ENCODE measurements at places on chromosomes 1 and 21.

DNA sequence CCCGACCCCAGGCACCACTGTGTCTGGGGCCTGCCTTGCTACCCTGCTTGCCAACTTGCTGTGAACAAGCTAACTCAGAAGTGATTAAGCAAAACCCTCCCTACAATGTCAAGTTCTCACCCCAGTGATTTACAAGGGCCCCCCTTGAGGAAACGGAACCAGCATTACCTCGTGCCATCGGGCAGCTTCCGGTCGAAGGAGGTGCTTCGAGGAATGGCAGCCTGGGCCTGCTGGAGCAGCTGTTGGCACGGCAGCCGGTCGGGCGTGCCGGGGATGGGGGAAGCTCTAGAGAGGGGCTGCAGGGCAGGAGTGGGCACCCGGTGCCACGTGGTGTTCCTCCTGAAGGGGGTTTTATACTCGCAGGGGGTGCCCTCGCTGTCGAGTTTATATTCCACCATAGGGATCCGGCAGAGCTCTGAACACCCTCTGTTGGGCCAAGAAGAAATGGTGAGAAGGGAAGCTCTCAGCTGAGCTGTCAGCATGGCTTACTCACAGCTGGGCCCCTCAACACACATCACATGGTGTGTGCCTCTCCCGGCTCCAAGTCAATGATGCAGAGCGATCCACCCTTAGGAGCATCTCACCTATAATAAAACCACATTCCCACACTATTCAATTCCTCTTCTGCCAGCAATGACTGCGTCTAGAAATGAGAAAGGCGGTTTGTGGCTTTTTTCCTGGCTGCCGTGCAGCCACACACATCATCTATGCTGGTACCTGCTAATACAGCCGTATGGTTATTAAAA is 184.4 kb downstream of the SIPA1L2 start:
- DNase-seq: no peak

DNA sequence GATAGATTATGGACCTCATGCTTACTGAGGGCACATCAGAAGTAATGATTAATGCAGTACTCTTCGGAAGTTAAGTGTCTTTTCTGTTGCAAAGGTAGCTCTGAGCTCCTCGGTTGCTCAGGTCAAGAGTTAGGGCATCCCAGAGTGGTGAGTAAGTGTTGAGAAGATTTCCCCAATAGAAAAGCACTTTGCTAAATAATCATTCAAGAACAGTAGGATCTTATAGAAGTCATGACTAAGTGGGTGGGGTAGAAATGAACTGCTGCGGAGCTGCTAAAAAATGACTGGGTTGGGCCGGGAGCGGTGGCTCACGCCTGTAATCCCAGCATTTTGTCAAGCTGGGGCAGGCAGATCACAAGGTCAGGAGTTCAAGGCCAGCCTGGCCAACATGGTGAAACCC is 648.6 kb upstream of the CAMK1G start:
- no peak for DNase-seq

DNA sequence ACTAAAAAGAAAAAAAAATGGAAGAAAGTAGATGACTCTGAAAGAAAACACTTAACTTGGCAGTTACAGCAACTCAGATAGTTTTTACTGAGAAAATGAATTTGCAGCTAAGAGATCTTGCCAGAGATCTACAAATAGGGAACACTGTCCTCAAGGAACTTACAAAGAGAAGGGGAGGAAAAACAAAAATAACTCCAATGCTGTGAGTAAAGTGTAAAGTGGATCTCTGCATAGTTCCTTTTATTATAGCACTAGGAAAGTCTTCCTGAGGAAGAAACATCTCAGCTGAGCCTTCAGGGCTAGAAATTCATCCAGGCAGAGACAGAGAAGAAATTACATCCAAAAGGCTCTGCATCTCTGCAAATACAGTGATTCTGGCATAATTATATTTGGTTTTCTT is 3.9 kb downstream of the CD1B start:
- no peak for DNase-seq

DNA sequence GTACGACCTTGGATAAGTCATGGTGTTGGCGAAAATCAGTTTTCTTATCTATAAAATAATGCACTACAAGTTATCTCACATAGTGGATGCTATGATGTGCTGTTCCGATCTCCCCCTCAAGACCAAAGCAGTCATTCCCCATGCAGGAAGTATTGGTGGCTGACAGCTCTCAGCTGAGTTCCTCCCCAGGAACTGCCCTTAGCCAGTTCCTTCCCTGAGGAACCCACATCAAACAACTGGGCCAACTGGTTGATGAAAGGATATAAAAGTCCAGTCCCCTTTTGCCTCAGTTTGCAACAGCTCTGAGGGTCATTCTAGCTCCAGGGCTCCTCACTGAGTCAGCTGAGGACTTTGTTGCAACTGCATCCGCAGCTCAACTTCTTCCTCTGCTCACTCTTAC is 16.1 kb upstream of the SLAMF1 start:
- DNase-seq: no peak

- DNase-seq: no peak
Measured at GRCh38 chr1:118209648-118210047, 24.6 kb upstream of the SPAG17 start.

- DNase-seq: no peak
Measured at GRCh38 chr1:9649769-9650168, 1.8 kb upstream of the PIK3CD start.

GRCh38 chr1:5748286-5749225 is 243.7 kb downstream of the NPHP4 start:
- no peak for DNase-seq

DNA sequence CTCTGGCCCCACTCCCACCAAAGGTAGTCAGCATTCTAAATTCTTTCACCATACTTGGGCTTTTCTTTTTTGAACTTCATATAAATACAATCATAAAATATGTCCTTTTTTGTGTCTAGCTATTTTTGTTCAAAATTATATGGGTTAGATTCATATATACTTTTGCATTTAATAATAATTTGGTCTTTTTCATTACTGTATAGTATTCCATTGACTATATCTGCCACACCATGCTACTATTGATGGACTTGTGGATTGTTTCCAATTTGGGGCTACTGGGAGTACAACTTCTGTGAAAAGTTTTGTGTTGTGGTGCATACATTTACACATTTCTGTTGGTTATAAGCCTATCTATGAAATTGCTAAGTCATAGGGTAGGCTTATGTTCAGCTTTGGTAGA is 85.7 kb downstream of the GLUL start:
- no peak for DNase-seq

DNA sequence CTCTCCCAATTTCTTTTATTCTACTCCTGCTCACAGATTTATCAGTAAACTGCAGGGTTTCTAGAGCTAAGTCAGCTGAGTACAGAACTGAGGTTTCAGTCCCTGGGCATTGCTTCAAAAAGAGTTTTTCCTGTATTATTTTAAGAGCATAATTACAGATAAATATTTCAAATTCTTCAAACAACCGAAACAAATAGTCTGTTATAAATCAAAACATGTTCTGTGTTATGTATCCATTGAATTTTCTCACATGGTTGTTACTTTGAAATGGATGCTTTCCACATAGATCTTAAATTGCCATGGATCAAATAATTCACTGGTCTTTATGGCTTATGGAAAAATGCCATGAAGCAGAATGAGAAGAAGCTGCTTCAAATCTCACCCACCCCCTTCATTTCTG is 64.5 kb downstream of the LRRC8C start:
- DNase-seq: no peak

- no peak for DNase-seq
Measured at GRCh38 chr1:3323021-3323795, 131.3 kb upstream of the ARHGEF16 start.

DNA sequence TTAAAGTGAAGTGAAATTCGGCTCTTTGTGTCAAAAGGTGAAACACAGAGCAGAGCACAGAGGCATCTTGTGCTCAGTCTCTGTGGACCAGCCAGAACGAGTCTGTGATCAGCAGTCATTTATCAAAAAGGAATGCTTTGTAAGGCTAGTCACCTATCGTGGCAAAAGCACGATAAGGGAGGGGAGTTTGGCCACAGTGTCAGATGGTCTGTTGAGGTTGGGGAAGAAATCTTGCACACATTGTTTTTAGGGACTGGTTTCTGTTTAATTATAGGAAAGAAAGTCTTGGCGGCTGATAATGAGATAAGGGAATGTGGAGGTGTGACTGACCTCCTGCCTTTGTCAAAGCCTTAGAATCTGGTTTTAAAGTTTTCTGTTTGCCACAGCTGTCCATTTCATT is 58.2 kb upstream of the KIAA1614 start:
- no peak for DNase-seq

DNA sequence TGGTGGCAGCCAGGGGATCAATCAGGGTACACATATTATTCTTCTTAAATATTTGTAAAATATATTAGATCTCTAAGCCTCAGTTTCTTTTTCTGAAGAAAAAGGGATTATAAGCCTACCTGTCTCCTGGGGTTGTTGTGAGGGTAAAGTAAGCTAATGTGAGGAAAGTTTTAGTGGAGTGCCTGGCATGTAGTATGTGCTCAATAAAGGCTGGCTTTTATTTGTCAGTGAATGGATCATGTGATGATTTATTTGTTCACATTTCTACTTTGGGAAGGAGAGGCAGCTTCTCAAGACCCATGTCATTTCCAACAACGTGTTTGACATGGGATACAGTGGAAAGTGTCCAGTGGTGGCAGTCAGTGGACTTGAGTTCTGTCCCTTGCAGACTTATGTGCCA is 12.4 kb upstream of the RBM15 start:
- DNase-seq: no peak

DNA sequence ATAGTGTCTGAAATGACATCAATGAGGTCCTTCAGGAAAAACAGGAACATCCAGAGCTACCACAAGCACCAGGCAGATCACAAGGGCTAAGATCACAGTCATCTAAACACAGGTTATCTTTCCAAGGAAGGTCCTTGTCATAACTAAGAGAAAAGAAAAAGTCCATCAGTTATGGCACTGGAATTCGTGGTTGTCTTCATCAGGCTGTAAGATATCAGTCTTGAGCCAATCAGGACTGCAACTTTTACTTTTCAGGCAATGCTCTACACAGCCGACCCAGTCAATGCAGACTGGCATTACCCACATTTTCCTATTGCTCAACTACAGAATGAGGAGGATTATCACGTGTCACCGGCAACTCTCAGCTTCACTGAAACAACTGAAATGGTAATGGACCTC is 26.4 kb downstream of the SORT1 start:
- no peak for DNase-seq

DNA sequence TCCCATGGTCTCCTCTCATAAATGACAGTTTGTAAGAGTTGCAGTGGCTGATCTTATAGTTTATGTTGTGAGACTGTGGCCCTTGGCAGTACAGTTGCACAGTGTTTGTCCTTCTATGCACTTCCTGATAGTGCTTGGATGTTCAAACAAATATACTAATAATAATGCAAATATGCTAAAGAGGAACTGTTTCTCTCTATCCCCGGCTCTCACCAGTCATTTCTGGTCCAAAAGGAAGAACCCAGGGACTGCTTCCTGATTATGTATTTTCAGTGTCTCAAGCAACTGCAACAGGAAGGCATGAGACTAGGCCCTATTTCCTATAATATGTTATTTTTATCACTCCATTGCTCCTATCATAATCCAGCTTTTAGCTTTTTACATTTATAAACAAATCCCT is 17.0 kb upstream of the SUCO start:
- DNase-seq: no peak

GRCh38 chr1:207909687-207910086 is 1.2 kb downstream of the CD34 start:
- no peak for DNase-seq

Data from testis (tissue), 5 donors.